ENCODE measurements at places on chromosomes 6 and 20.

DNA sequence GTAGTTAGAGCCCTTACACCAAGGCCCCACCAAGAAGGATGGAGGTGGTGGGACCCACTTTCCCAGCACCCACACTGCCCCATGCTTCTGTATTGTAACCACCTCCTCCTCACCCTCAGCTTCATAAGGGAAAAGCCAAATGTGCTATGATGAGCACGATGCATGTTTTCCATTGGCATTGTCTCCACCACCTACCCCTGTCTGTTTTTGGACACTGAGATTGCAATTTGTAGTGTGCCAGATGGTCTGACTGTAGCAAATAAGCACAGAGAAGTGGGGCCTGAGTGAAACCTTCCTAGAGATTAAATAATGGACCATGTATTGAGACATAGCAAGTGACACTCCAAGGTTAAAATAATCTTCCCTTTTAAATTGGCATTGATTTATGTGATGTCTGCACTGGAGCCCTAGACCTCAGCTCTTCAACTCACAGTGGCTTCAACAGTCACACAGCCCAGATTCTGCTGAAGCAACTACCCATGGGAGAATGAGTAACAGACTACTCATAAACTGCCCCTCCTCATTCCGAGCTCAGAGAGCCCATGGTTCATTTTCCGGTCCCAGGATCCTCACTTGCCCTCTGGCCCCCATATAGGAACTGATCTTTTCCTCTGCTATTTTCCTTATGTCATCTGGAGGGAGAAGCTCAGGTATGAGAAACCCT, 177.9 kb downstream of the COL9A1 start:
- DNase-seq: no peak

- DNase-seq: no peak
Measured at GRCh38 chr6:14546036-14546435, 428.5 kb downstream of the CD83 start.

GRCh38 chr6:165098165-165098564, 211.2 kb downstream of the C6orf118 start:
- no peak for DNase-seq

DNA sequence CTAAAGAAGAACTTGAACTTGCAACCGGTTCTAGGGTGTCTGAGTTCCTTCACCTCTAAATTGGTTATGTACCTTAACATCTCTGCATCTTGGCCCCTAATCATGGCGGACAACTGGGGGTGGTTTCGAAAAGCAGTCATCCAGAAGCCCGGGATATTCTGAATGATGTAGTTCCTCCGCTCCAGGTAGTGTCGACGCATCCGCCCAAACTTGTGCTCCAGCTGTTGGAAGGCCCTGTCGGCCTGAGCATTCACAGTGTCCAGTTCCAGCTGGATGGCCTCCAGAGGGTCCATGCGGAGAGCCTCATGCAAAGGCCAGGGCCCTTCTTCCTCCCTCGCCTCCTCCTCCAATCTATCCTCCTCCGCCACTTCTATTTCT, 887 bp downstream of the TSPYL1 start:
- no peak for DNase-seq

GRCh38 chr6:25012657-25013056, 76.9 kb upstream of the RIPOR2 start:
- DNase-seq: no peak

Measured in mesothelial cell of epicardium (in vitro differentiated cells).